T-helper 2 cell (primary cell): ENCODE measurements at places on chromosomes 13 and 19.

DNA sequence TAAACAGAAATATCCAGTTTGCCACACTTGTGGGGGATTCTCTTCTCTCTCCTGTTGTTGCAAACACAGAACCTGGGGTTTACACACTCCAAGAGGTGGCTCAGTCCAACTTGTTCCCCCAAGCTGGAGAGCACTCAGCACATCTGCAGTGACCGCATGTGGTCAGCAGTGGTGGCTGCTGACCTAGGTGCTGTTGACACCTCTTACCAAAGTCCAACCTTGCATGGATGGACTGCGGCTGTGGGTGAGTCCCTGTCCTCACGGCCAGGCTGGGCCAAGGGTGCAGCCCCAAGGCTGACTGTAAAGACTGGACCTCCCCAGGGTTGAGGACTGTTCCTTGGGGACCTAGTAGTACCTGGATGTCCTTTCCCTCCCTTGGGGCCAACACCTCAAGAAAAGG, 6.1 kb downstream of the LRFN3 start:
- no peak for DNase-seq

GRCh38 chr19:48511800-48512503, at the start of gene LMTK3:
Gene LMTK3, minus strand, starts transcription at chr19:48511835. Its CDS starts 259 bp downstream, at chr19:48511576.
- DNase-seq = peak; percentile 81

DNA sequence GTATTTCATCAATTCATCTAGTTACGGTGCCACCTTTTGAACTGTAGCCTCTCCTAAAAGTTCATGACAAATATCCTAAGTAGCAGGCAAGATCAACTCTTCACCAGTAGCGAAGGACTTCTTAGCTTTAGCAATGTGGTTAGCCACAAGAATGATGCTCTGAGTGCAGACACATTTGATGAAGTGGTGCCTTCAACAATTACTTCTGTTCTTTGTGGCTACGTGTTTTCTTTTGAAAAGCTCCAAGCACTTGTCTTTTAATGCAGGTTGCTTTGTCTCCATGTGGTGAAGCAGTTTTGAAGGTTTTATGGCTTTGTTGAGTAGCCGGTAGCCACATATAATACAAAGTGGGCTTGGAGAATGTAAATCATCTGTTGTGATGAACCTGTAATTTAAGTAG, 194.7 kb downstream of the B3GLCT start:
- DNase-seq = peak; percentile 96

- peak; percentile 85 for DNase-seq
These were observed 15.2 kb upstream of the MYO1F start for GRCh38 chr19:8592231-8593009.

DNA sequence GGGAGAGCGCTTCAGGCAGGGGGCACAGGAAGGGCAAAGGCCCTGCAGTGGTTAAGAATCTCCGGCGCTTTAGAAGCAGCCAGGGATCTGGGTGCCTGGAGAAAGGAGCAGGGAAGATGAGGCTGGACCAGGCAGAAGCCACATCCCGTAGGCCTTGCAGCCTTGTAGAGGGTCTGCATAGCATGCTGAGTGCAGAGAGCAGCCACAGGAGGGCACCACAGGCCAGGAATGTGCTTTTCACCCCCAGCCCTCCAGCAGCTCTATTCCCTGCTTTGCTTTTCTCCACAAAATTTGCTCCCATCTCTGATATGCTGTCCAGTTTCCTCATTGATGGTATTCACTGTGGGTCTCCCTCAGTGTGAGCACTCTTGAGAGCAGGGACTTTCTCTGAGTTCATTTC, 5.7 kb downstream of the WDR62 start:
- DNase-seq = no peak

- DNase-seq = no peak
These were observed 215.1 kb downstream of the PCDH17 start for GRCh38 chr13:57846600-57847173.

- DNase-seq = no peak
These were observed 60.9 kb downstream of the STARD13 start for GRCh38 chr13:33224686-33225085.

GRCh38 chr19:17420475-17420924, 653 bp downstream of the MVB12A start:
- DNase-seq = no peak

DNA sequence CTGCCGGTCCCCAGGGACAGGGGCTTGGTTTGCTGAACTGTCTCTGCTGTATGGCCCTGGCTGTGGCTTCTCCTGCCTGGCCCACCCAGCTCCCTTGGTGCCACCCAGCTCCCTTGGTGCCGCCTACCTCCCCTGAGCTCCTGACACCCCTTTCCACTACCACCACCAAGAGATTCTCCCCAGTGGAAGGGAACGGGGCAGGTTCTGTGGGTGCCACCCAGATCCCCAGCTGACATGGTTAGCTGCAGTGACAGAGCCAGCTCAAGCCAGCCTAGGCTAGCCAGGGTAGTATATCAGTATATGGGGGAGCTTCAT, 28.5 kb upstream of the POP4 start:
- no peak for DNase-seq

- DNase-seq = no peak
These were observed 18.4 kb downstream of the GRTP1 start for GRCh38 chr13:113345486-113345885.

DNA sequence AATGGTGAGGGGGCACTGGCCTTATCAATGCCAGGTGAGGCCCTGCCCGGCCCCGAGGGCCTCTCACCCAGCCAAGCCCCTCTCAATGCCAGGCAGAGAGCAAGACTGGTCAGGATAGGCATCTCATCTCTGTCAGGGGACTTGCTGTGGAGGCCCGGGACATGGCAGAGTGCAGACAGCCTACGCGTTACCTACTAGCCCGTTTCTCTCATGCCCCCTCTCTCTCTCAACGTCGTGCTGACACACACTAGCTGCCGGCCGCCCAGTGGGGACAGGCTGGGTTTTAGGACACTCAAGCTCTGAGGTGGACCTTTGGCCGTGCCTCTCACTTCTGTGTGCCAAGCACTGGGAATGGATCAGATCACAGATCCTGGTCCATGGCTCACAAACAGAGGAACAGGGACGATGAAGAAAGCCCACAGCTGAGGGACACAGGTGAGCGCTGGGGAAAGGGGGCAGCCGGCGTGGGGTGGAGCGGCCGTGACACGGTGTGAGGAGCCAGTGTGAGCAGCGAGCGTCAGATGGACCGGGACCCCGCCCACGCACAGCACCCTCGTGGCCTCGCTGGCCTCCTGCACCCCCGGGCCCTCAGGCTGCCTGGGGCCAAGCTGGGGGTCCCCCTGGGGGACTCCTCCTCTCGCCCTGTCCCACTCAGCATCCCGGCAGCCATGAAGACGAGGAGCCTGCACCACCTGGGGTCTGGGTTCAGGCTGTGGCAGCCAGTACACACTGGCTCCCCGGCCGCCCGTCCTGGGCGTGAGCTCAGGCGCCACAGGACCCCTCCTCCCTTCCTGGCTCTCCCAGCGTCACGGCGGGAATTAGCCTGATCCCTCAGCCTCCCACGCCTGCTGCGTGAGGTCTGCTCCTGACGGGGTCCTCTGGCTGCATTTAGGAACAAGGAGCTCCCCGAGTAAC, 76.9 kb upstream of the C13orf46 start:
- DNase-seq = no peak

GRCh38 chr13:50677687-50678463, 165.6 kb downstream of the DLEU7 start:
- no peak for DNase-seq

DNA sequence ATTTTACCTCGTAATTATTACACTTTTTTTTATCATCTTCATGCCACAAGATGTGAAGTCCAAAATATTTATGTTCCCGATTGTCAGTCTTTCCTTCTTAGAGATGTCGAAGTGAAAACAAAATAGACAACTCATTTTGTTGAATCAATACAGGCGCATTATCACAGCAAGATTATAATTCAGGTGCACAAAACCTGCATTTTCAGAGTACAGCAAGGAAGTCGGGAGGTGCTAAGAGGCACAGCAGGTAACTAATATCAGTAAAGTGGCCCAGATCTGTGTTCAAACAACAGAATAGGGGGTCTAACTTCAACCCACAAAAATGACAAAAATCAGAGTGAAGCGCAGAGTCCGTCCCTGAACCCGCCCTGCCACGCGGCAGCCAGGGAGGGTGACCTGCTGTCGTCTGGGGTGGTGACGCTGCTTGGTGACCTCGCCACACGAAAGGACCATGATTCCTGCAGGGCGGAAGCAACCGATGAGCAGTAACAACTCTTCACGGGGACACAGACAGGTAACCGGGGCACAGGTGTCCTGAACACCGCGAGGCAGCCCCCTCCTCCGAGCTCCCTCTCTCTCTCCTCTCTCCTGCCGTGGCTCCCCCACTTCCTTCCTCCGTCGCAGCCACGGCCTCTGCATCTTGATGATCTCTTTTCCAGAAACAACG, 50.9 kb upstream of the SPACA7 start:
- no peak for DNase-seq

DNA sequence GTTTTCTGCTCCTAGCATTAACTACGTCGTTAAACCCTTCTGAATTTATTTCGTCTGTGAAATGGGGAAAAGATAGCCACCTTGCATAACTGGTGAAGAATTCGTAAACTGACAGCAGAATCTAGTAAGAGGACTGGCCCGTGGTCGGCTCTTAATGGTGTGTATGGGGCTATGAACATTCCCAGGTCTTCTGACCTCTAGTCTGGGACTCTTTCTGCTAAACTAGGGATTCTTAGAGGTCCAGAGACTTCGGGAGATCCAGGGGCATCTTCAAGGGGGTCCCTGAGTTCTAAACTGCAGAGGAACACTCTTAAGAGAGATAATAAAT, 231.1 kb upstream of the SERP2 start:
- DNase-seq = no peak

GRCh38 chr13:31184451-31184850, 15.3 kb upstream of the B3GLCT start:
- DNase-seq = no peak

DNA sequence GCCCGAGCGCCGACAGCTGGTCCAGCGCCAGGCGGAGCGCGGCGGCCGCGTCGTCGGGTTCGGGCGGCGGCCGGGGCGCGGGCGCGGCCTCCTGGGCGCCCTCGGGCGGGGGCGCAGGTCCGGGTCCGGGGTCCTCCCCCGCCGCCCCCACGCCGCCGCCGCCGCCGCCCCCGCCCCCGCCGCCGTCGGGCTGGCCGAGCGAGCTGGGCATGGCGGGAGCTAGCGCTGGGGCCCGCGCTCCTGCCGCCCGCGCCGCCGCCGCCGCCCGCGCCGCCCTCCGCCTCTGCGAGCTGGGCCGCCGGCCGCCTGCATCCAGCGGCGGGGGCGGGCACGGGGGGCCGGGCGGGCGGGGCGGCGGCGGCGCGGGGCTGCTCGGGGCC, 287 bp downstream of the MEX3D start:
- no peak for DNase-seq

GRCh38 chr13:60093425-60094019, 70.2 kb downstream of the DIAPH3 start:
- DNase-seq = no peak

GRCh38 chr13:91216928-91217700, 130.4 kb upstream of the MIR17HG start:
- DNase-seq = no peak

- peak; percentile 96 for DNase-seq
These were observed 1.7 kb downstream of the JUND start for GRCh38 chr19:18279516-18280246.

DNA sequence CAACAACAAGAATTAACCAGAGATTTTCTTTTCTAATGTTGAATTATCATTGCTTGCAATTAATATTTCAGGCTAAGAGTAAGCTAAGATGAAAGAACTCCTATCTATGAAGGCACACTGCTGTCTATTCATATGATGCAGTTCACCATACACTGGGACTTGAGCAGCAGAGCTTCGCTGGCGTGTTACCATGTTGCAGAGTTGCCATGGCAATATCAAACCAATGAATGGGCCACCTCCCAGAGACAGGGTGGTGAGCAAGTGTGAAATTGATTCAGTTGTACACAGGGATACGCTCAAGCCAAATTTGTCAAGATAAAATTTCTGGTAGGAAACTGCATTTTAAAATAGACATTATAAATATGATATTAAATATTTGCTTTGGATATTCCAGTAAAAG, 69.3 kb upstream of the MYO16 start:
- DNase-seq = no peak

DNA sequence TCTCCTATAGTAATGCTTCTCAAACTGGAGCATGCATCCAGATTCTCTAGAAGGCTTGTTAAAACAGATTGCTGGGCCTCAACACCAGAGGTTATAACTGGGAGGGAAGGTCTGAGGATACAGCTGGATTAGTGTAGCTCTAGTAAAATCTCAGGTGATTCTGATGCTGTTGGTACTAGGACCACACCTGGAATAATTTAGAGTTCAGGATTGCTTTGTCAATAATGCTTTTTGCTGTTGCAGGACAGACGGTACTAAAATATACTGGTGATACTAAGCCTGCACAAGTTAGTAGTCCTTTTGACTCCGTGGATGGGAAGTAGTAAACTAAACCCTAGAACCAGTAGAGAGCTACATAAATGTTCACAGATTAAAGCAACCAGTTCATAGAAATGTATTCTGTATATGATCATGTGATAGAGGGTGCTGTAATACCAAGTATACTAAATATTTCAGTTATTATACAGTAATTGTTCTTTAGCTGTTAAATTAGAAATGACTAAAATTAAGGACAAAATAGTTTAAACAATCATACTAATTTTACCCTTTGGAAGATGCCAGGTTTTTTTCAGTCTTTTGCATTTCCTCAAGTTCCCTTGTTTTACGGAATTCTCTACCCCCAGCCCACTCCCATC, 258.2 kb upstream of the STARD13 start:
- no peak for DNase-seq

- no peak for DNase-seq
These were observed 113.5 kb upstream of the EDNRB start for GRCh38 chr13:78032132-78032531.

DNA sequence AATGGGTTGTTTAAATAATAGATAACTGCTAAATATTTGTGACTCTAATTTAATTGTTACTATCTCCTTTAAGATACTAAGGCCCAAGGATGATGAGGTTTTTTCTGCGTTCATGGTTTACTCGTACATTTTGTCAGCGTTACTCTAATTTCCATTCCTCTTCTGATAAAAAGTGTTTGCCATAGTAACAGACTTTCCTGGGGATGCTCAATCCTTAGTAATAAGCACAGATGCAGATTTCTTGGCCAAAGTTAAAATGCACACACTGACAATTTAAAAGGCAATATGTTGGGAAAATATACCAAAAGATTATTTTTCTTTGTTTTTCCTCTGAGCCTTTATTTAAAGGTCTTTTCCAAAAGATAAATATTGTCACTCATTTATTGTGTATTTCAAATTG, 149.6 kb downstream of the IRS2 start:
- no peak for DNase-seq

DNA sequence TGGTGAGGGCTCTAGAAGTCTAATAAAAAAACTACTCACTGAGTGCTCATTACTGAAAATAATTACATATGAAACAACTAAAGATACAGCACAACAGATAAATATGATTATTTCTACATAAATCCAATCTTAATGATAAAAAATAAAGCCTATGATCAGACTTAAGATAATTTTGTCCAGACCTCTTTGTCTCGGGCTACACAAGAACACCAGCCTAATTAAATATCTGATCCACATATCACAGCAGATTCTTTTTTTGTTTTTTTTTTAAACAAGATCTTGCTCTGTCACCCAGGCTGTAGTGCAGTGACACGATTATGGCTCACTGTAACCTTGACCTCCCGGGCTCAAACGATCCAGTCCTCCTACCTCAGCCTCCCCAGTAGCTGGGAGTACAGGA, 30.3 kb upstream of the SMAD9 start:
- no peak for DNase-seq

- no peak for DNase-seq
These were observed 19.1 kb downstream of the TMEM150B start for GRCh38 chr19:55305983-55306562.

GRCh38 chr13:110605132-110605531, 10.2 kb upstream of the NAXD start:
- DNase-seq = no peak
